ENCODE measurements at places on chromosomes 11 and 22. TPM values are rescaled to one million over a fixed set of nuclear protein-coding genes. Genes with fewer than 3 reads are reported as not detected.

- DNase-seq: peak; percentile 49
These were observed 16.5 kb downstream of the ZBTB16 start for GRCh38 chr11:114075891-114076441.

GRCh38 chr11:110710628-110711381 lies 1.4 kb downstream of the ARHGAP20 start:
- peak; percentile 11 for DNase-seq

DNA sequence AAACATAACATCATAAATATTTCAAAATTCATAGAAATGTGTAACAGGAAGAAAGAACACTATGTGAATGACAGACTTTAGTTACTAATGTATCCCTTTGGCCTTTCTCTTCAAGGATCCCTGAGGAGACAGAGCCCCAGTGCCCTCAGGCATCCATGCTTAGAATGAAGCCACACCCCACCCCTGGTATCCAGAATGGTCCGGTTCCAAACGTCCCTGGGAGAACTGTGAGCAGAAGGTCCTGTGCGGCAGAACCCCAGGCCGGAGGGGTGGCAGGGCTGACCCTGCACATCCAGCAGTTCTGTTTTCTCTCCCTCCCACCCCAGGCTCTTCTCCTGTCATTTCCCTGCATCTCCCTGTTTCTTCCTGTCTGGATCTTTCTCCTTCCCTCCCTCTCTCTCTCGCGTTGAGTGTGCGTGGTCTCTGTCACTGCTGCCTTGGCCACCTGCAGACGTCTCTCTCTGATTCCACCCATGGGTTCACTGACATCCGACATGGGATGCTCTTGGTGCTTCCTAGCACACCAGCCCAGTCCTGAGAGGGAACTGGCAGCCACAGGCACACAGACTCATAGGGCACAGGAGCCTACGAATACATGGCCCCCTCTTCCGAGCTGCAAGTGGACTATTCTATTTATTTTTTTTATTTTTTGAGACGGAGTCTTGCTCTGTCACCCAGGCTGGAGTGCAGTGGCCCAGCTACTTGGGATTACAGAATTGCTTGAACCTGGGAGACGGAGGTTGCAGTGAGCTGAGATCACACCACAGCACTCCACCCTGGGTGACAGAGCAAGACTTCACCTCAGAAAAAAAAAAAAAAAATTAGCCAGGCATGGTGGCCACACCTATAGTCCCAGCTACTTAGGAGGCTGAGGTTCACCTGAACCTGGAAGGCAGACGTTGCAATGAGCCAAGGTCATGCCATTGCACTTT lies 5.7 kb downstream of the RFPL1 start:
- DNase-seq: no peak

DNA sequence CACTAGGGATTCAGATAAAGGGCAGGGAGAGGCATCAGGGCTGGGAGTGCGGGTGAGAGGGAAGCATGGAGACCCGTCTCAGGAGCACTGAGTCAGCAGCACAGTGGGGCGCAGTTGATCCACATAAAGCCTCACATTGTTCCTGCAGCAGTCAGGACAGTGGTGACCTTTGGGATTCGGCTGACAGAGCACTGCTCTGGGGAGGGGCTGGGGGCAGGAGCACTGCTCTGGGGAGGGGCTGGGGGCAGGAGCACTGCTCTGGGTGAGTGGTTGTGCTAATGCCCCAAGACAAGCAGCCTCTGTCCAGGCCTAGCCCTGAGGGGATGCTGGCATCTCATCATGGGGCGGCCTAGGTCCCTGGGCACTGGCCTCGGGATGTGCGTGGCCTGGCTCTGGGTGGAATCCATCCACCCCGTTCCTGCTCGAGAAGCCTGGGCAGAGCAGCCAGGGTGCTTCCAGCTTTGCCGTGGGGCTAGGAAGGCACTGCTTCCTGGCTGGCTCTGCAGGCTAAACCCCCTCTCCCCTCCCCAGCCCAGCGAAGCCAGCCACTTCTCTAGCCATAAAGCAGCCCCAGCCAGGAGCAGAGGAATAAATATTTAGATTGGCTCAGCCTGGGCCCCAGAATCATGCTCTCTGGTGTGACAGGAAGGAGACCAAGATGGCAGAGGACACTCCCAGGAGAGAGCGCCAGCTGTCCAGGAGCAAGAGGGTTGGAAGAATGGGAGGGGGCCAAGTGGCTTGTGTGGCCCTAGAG lies 7.3 kb downstream of the OAF start:
- no peak for DNase-seq

STK33 gene
- total RNA-seq: 1.8 TPM
